ENCODE measurements at places on chromosomes 7 and 10. TPM values are rescaled to one million over a fixed set of nuclear protein-coding genes. Genes with fewer than 3 reads are reported as not detected.
A peak's percentile ranks its signal among the peaks of the same experiment; 100 is the strongest.

TSPAN12 gene
- not detected for polyA plus RNA-seq

ANKRD61 gene
- polyA plus RNA-seq, result 0.40 TPM

TRIM74 gene
- 0.34 TPM for polyA plus RNA-seq

ADCY1 gene
- polyA plus RNA-seq, result not detected

CDC14C gene
- polyA plus RNA-seq, result not detected

TPK1 gene
- polyA plus RNA-seq, result 25.2 TPM

HMX2 gene
- polyA plus RNA-seq, result not detected

CALHM3 gene
- not detected for polyA plus RNA-seq

CDHR1 gene
- not detected for polyA plus RNA-seq

GSAP gene
- polyA plus RNA-seq, result 9.4 TPM

OPALIN gene
- polyA plus RNA-seq, result not detected

DNA sequence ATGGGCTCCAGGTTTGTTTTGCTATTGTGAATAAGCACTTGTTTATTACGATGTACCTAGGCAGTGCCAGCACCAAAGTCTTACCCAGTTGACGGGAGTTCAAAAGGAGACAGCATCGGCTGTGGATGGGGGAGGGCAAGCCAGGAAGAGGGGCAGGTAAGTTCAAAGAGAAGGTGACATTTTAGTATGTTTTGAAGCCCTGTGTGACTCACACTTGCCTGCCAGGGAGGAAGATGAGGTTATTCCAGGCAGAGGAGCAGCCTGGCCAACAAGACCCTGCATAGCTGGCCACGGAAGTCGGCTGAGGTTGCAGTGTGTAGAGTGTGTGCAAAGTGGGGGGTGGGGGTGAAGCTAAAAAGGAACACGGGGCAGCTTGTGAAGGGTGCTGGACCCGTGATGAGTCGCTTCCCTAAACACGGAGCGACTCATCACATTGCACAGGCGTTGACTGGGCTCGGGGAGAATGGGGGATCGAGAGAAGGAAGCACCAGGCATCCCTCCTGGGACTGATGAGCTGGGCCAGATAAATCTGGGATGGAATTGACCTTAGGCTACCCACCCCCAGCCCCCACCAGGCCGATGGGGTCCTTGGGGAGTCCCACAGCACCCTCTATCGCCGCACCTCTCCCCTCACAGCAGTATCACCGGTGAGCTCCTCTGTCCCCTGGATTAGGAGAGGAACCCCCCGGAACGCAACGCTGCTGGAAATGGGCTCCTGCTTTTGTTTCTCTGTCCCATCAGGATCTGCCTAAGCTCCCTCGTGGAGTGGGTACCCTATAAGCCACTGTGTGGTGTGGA is 97.9 kb upstream of the IKZF1 start:
- peak; percentile 91 for DNase-seq
- peak overlapping the region; percentile 14 for H3K4me3 ChIP-seq
- peaks cover 79% of the 10 kb centered on the region for H3K4me1 ChIP-seq
- H3K36me3 ChIP-seq, result no peaks in the 10 kb centered on the region
- H3K27me3 ChIP-seq, result no peaks in the 10 kb centered on the region

GRCh38 chr7:95104739-95105138 is 197.3 kb downstream of the PPP1R9A start:
- H3K27me3 ChIP-seq, result no peaks in the 10 kb centered on the region
- no peak for DNase-seq
- H3K27ac ChIP-seq, result no peak overlapping the region
- H3K36me3 ChIP-seq, result no peaks in the 10 kb centered on the region
- H3K4me3 ChIP-seq, result no peak overlapping the region

DNA sequence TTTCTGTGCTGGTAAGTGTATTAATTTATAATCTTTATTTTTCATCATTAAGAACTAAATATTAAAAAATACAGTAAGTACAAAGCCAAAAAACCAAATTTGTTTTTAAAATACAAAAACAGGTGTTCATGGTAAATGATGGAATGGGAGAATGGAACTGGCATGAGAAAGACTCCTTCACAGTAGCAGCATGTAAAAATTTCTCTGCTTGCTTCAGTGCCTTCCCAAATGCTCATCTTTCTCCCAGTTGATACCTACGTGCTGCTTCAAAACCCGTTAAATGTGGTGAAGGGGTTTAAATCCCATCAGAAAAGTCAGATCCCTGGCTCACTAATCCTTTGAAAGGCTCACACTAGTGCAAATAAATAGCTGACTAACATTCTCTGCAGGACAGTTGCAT is 4.2 kb downstream of the RNF133 start:
- no peaks in the 10 kb centered on the region for H3K4me1 ChIP-seq
- H3K36me3 ChIP-seq, result no peaks in the 10 kb centered on the region
- H3K4me3 ChIP-seq, result no peak overlapping the region
- no peak overlapping the region for H3K27ac ChIP-seq
- H3K27me3 ChIP-seq, result no peaks in the 10 kb centered on the region

- H3K27ac ChIP-seq, result no peak overlapping the region
- no peak overlapping the region for H3K4me3 ChIP-seq
- H3K4me1 ChIP-seq, result no peaks in the 10 kb centered on the region
- no peaks in the 10 kb centered on the region for H3K36me3 ChIP-seq
- no peak for DNase-seq
- no peaks in the 10 kb centered on the region for H3K27me3 ChIP-seq
These were observed 857 bp downstream of the CPXM2 start for GRCh38 chr10:123890756-123891143.

- no peak for DNase-seq
- peaks cover 3% of the 10 kb centered on the region for H3K36me3 ChIP-seq
These were observed 98.3 kb downstream of the HBP1 start for GRCh38 chr7:107267138-107267537.

GRCh38 chr7:92785923-92786322 is 50.5 kb downstream of the CDK6 start:
- H3K4me3 ChIP-seq, result no peak overlapping the region
- no peaks in the 10 kb centered on the region for H3K36me3 ChIP-seq
- H3K27me3 ChIP-seq, result no peaks in the 10 kb centered on the region
- peaks cover 5% of the 10 kb centered on the region for H3K4me1 ChIP-seq

DNA sequence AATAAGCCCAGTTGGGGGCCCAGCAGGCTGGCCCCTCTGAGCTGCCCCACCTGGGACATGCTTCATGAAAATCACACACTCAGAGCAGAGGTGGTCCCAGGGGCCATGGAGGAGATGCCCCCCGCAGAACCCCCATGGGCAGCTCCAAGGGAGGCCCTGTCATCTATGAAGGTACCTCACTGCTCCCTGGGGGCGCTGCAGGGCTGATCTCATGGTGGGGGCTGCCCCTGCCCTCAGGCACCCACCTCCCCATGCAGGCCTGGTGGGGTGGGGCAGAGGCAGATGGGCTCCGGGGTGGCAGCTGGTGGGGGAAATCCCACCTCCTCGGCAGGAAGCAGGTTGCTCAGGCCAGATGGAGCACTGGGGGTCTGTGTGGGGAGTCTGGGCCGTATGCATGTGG is 60.5 kb downstream of the YKT6 start:
- no peak for DNase-seq
- H3K36me3 ChIP-seq, result no peaks in the 10 kb centered on the region
- no peak overlapping the region for H3K27ac ChIP-seq
- peaks cover 28% of the 10 kb centered on the region for H3K4me1 ChIP-seq
- H3K4me3 ChIP-seq, result no peak overlapping the region
- H3K27me3 ChIP-seq, result no peaks in the 10 kb centered on the region

DNA sequence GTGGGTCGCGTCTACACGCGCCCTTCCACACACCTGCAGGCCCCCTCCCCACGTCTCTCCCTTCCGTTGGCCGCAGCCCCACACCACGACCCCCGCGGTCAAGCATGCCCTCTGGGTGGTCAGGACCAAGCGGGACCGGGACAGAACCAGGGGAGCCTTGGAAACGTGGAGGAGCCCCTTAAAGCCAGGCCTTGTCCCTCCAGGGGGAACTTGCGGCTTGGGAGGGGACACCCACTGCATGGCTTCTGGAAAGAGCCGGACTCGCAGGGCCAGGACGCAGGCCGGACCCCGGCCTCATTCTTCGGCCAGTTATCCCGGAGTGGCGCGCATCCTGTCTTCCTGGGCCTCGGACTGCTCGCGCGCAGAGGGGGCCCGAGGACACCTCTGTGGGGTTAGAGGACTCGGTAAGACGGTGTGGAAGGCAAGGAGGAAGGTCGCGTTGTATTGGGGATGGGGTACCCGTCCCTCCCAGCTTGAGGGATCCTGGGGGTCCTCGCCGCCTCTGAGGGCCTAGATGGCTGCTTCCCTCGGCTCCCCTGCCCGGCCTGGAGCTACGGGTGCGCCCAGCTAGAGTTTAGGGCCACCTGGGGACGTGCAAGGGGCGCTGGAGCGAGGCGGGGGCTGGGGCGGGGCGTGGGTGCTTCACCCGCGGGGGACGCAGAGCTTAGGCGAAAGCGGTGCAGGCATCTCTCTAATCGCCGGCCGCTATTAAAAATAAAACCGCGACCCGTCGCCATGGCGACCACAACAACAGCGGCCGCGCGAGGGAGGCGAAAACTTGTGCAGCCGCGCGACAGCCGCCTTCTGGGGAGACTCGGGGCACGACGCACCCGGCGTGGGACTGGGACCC is 1.8 kb upstream of the PDGFA start:
- no peak overlapping the region for H3K4me3 ChIP-seq
- DNase-seq, result no peak
- H3K27me3 ChIP-seq, result peaks cover 8% of the 10 kb centered on the region
- no peaks in the 10 kb centered on the region for H3K36me3 ChIP-seq

DNA sequence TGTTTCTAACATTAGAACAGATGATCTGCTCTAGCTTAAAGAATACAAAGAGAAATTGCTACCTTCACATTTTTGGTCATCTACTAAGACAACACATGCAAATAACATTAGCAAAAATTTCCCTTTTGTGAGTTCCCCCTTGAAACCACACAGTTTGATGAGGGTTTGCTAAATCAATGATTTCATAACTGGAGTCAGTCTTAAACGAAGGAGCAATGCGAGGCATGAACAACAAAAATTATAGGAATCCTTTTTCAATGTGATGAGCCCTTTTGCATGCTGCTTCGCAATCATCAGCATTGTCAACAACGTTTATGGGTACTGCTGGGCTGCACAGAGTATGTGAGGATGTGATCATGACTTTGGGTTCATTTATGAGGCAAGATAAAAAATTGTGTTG is 286.4 kb downstream of the C7orf25 start:
- H3K4me1 ChIP-seq, result no peaks in the 10 kb centered on the region
- DNase-seq, result no peak
- H3K4me3 ChIP-seq, result no peak overlapping the region
- H3K36me3 ChIP-seq, result no peaks in the 10 kb centered on the region

- peaks cover 13% of the 10 kb centered on the region for H3K4me1 ChIP-seq
- H3K36me3 ChIP-seq, result no peaks in the 10 kb centered on the region
- no peak overlapping the region for H3K27ac ChIP-seq
- no peaks in the 10 kb centered on the region for H3K27me3 ChIP-seq
These were observed 121.5 kb downstream of the KAT6B start for GRCh38 chr10:74947781-74948401.

GRCh38 chr7:11957956-11958355 is 126.0 kb upstream of the THSD7A start:
- no peaks in the 10 kb centered on the region for H3K27me3 ChIP-seq
- no peaks in the 10 kb centered on the region for H3K4me1 ChIP-seq
- H3K4me3 ChIP-seq, result no peak overlapping the region
- H3K36me3 ChIP-seq, result no peaks in the 10 kb centered on the region
- DNase-seq, result no peak

- H3K36me3 ChIP-seq, result no peaks in the 10 kb centered on the region
- H3K27ac ChIP-seq, result no peak overlapping the region
- H3K4me1 ChIP-seq, result peaks cover 35% of the 10 kb centered on the region
- no peak overlapping the region for H3K4me3 ChIP-seq
These were observed 3.0 kb downstream of the NAMPT start for GRCh38 chr7:106281585-106282318.

- H3K4me1 ChIP-seq, result no peaks in the 10 kb centered on the region
- H3K4me3 ChIP-seq, result no peak overlapping the region
- DNase-seq, result no peak
- H3K36me3 ChIP-seq, result no peaks in the 10 kb centered on the region
- H3K27ac ChIP-seq, result no peak overlapping the region
- no peaks in the 10 kb centered on the region for H3K27me3 ChIP-seq
These were observed 128.7 kb downstream of the SAMD9 start for GRCh38 chr7:92988941-92989545.

DNA sequence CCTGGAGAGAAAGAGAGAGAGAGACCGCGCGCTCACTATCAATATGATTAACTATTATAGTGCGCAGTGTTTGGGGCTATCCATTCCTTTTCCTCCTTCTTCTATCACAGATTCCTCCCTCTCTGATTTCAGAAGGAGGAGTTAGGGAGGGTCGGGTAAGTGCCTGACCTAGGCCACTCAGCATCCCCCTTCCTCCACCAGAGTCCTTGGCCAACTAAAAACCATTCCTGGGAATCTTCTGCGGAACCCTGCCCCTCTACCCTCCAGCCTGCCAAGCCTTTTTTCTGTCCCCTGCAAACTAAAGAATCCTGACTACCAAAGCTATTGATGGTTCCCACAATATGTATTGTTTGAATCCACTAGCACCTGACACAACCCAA is 256.2 kb upstream of the NFE2L3 start:
- H3K36me3 ChIP-seq, result no peaks in the 10 kb centered on the region
- H3K27me3 ChIP-seq, result no peaks in the 10 kb centered on the region
- no peak for DNase-seq
- no peak overlapping the region for H3K4me3 ChIP-seq

DNA sequence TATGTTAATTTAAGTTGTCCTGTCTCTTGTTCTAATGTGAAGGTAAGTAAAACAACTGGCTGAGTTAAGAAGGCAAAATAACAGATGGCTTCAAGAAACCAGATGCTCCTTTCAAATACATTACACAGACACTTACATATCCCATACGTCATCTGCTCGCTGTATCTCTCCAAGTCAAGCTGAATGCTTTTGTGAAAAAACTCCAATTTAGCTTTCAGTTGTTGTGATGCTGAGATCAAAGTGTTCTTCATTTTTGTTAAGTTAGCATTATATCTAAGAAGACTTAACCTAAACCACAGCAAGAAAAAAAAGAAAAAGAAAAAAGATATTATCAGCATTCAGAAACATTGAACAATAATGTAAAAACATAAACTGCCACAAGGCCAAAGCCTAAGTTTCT is 18.5 kb upstream of the ERLIN1 start:
- H3K4me3 ChIP-seq, result no peak overlapping the region
- no peaks in the 10 kb centered on the region for H3K27me3 ChIP-seq
- DNase-seq, result peak; percentile 41
- H3K27ac ChIP-seq, result peak overlapping the region; percentile 8

GRCh38 chr10:31528831-31529230 is 209.8 kb downstream of the ZEB1 start:
- H3K4me3 ChIP-seq, result no peak overlapping the region
- no peaks in the 10 kb centered on the region for H3K27me3 ChIP-seq
- no peak for DNase-seq

- no peak for DNase-seq
- no peaks in the 10 kb centered on the region for H3K36me3 ChIP-seq
- H3K27ac ChIP-seq, result no peak overlapping the region
These were observed 25.4 kb downstream of the CYP2C9 start for GRCh38 chr10:94963901-94964300.

DNA sequence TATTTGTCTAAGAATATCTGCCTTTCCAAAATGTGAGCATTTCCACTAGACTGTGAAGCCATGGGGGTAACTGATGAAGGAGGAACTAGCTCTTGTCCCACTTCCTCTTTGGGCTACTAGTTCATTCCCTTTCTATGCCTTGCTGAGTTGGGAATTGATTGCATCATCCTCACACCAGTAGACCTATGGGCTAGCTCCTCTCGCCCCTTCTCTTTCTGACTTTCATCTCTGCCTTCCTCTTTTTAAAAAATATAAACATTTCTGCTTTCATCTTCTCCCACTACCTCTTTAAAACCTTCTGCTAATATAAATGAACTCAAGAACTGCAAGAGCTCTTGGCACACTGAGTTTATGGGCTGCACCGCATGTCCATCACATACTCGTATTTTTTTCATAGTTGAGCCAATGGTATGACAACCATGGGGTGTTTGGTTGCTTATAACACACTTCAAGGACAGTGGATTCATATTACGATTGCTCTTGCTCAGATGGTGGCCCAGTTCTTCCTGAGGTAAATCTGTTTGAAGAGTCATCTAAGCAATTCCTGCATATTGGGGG is 182.0 kb downstream of the REEP3 start:
- DNase-seq, result no peak
- no peaks in the 10 kb centered on the region for H3K27me3 ChIP-seq
- no peak overlapping the region for H3K27ac ChIP-seq
- H3K4me3 ChIP-seq, result no peak overlapping the region
- H3K36me3 ChIP-seq, result no peaks in the 10 kb centered on the region

Measured in CD4-positive, alpha-beta memory T cell (primary cell).